ENCODE measurements at places on chromosomes 3 and 15.
A peak's percentile ranks its signal among the peaks of the same experiment; 100 is the strongest.

DNA sequence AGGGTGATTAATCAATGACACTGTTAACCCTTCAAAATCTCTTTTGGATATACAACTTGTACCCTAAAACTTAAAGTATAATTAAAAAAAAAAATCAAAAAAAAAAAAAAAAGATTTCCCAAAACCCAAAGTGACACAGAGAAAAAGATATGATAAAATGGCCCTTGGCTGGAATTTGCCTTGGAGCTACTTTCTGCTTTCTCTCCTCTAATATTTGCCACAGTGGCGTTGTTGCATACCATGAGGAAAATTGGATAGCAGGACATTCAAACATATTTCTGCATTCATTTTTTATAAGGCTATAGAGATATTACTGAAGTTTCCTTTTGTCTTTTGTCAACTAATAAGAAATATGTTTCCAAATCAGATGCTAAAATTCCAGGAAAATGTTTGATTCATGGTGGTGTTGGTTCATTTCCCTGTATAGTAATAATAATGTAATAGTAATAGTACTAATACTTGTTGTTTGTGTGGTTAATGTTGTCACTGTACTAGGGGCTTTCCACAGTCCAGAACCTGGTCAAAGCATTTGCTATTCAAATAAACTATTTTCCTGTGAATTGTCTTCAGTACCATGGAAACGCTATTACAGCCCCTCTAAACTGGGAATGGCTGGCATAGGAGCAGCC lies 441.3 kb upstream of the THBS1 start:
- no peak for DNase-seq

GRCh38 chr3:62265528-62265927 lies 107.8 kb downstream of the FEZF2 start:
- no peak for DNase-seq

DNA sequence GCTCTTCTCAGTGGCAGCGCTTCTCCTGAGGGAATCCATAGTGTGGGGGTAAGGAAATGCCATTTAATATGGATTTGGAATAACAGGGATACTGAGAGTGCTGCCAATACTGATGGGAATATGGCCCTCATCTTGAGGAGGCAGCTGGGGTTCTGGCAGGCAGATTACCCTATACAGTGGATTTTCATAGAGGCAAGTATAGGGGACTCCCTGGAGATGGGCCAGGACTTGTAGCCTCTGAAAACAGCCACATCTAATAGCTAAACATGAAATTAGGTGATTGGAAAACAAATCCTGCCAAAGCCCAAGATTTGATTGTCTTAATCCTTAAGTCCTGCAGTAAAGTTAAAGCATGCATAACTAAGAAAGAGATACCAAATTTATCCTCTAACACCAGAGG lies 30.9 kb downstream of the DPH3 start:
- no peak for DNase-seq

DNA sequence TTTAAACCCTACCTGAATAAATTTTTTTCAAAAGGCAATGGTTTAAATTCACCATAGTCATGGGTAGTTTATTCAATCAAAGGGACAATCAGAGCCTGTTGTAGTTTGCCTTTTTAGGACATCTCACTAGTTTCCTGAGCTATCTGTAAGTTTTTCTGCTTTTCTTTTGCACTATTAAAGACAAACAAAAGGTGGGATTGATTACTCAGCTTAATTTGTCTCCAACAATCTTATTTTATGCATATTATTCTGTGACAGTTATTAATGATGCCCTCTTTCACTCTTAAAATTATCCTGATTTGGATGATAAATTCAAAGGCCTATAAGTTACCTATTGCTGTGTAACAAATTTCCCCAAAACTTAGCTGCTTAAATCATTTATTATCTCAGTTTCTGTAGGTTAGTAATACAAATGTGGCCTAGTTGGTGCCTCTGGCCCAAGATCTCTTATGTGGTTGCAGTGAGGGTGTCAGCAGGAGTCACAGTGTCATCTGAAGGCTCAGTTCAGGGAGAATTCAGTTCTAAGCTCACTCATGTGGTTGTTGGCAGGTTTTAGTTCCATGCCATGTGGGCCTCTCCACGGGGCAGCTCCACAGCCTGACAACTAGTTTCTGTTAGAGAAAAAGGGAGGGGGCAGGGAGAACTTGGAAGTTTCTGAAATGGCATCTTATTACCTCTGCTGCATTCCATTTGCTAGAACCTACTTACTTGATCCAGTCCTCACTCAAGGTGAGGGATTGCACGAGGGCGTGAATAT lies 16.0 kb downstream of the ARMC8 start:
- DNase-seq: no peak

- no peak for DNase-seq
Observed at GRCh38 chr3:51390246-51391074, 625 bp upstream of the RBM15B start.

DNA sequence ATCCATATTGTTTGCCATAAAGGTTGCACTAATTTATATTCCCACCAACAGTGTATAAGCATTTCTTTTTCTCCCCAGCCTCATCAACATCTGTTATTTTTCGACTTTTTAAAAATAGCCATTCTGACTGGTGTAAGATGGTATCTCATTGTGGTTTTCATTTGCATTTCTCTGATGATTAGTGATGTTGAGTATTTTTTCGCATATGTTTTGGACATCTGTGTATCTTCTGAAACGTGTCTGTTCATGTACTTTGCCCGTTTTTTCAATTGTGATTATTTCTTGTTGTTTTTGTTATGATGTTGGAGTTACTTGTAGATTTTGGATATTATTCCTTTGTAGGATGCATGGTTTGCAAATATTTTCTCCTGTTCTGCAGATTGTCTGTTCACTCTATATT lies 46.5 kb downstream of the TP63 start:
- no peak for DNase-seq

DNA sequence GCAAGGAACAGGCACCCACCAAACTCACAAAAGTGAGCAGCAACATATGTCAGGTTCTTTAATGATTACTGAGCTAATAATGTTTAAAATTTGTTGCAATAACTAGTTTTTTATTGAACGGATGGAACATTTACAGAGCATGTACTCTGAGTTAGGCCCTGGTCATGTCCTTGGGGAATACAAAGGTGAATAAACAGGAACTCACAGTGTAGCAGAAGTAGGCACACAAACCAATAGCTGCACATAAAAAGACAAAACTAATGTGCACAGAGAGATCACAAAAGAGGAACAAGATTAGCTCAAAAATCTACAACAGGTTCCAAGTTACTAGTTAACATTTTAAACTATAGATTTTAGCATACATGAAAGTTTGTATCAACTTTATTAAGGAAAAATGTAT lies 505.3 kb upstream of the PPP2R3A start:
- no peak for DNase-seq

- DNase-seq: no peak
Observed at GRCh38 chr3:31728403-31728802, 195.7 kb downstream of the STT3B start.

- no peak for DNase-seq
Observed at GRCh38 chr3:186260726-186261125, 101.3 kb downstream of the DGKG start.

GRCh38 chr15:60396958-60397771 lies 621 bp downstream of the ANXA2 start:
- DNase-seq: peak; percentile 60

DNA sequence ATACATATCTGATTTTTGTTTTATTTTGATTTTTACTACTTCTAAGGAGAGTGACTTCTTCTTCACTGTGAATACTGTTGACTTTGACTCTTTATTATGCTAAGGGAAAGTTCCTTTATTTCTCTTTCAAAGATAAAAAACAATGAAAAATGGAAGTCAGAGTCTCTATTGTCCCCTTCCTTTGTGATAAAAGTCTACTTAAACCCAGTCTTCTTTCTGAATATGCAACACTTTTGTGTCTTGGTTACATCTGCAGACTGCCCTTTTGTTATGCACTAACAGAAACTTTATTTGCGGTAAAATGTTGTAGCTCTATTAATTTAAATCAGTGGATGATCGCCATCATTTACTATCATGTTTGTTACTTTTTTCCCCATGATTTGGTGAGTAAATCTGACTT lies 13.2 kb downstream of the PARP15 start:
- DNase-seq: no peak

- no peak for DNase-seq
Observed at GRCh38 chr15:70031713-70032112, 66.0 kb downstream of the TLE3 start.

GRCh38 chr15:95368755-95369601 lies 961.5 kb upstream of the NR2F2 start:
- no peak for DNase-seq

Data from CD4-positive, alpha-beta T cell treated with Interleukin-1 beta for 1 hour (primary cell).